ENCODE measurements at places on chromosomes 13 and 19.

DNA sequence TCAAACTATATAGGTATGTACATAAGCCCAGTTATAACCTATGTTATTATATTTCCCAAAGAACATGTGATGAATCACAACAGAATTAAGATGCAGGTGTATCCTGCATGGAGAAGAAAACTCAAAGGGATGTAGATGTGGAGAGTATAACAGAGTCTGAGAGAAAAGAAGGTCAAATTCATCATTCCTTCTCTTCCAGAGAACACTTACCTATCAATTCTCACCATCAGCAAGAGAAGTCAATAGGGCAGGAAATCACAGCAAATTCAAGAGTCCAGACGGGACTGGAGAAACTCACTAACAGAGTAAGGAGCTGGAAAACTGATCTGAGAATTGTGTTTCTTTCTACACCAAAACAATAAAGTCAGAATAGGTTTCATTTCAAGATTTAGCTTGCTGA, 28.4 kb downstream of the DIAPH3 start:
- no peak for DNase-seq

DNA sequence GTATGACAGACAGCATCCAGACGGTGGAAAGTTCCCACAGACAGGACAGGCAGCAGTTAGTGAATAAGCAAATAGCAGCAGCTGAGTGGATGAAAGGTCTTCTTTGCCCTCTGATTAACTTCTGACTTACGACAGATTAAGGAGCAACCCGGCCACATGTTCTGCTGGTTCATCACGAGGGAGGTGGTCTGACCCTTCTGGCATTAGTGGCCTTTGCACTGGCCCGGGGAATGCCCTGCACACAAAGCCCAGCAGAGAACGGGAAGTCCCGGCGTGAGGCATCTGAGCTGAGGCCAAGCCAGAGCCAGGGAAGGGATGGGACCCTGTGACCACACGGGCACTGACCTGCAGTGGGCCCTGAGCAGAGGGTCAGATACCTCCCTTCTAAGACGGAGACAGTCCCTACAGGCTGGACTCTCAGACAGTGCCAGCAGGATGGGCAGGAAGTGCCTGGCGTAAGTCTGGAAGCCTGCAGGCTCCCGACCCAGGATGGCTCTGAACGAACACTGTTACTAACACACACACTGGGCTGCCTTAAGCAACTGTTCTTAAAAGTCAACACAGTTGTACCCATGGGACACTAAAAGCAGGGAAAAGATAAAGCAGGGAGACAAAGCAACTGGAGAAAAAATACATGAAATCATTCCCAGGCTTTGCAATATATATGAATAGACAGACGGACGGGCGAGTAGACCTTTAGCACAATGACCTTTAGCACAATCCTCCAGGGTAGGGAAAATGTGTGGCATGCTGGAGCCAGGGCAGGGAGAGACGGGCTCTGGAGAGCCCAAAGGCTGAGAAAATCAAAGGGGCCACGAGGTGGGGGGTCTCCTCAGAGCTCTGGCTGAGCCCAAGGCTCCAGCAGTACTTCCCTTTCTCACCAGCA, 6.3 kb downstream of the C19orf12 start:
- DNase-seq, result no peak

DNA sequence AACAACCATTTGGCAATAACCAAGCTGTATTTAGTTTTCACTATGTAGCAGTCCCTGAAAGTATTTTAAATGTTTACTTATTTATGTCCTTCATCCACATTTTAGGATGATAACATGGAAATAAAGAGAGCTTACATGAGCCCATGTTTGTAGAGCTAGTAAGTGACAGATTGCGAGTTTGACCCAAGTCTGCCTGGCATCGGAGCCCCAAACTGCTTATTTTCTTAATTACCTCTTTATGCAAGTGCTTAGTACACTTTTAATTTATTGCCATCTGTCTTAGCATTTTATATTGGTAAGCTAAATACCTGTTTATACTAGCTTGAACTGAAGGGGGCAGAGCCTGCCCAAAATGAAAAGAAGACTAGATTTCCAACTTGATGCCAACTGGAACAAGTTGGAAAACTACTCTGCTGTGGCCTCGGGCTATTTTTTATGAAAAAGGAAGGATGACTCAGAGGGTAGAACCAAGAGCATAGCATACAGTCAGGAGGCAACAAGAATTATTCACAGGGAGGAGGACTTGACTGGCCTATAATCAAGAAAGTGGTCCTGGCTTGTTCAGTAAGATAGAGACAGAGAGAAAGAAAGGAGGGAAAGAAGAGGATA, 150.2 kb downstream of the NDFIP2 start:
- no peak for DNase-seq

DNA sequence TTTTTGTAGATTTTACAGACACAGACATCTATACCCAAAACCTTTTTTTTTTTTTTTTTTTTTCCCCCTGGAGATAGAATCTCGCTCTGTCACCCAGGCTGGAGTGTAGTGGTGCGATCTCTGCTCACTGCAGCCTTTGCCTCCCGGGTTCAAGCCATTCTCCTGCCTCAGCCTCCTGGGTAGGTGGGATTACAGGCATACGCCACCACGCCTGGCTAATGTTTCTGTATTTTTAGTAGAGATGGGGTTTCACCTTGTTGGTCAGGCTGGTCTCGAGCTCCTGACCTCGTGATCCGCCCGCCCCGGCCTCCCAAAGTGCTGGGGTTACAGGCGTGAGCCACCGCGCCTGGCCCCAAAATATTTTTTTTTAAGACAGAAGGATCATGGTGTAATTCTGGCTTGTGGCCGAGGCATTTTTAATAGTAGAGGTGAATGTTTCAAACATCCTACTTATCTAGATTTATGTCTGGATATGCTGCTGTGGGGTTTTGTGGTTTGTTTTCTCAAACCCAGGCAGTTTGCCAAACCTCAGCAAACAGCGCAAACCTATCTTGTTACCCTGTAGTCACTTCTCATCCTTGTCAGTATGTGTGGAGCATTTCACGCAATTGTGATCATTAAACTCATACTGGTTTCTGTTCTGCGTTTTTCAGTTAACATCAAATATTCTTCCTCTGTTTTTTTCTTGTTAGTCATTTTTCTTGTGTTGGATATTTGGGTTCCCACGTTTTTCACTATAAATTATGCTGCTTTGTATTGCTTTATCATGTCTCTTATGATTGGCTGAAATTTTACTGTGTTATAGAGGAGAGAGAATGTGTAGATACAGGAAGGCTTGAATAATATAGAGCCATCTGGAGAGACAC, 36.2 kb upstream of the GARRE1 start:
- peak; percentile 91 for DNase-seq

DNA sequence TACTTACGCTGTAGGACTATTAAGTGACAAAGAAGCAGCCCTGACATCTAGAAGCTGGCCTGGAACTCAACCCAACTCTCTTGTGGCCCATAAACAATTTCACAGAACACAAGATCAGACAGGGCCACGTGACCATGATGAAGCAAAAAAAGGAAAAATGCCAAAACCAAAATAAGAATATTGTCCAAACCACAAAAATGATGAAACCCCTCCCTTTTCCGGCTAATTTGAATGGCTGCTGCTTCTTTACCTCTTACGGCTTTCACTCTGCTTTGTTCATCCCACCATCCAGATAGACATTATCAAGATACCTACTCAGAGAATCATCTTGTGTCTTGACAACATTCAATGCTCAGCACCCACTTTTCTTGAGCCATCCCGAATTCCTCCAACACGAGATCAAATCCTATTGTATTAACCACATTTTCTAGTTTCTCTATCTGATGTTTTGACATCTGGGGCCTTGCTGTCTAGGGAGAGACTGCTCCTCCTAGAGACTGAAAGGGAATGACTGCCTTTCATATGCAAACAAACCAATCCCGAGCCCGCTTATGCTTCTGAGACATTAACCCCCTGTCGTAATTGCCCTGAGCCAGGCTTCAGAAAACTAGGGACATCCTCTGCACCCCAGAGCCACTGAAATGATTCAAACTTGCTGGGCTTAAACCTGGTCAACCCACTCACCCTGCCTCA, 186.3 kb downstream of the TDRD3 start:
- DNase-seq, result no peak

DNA sequence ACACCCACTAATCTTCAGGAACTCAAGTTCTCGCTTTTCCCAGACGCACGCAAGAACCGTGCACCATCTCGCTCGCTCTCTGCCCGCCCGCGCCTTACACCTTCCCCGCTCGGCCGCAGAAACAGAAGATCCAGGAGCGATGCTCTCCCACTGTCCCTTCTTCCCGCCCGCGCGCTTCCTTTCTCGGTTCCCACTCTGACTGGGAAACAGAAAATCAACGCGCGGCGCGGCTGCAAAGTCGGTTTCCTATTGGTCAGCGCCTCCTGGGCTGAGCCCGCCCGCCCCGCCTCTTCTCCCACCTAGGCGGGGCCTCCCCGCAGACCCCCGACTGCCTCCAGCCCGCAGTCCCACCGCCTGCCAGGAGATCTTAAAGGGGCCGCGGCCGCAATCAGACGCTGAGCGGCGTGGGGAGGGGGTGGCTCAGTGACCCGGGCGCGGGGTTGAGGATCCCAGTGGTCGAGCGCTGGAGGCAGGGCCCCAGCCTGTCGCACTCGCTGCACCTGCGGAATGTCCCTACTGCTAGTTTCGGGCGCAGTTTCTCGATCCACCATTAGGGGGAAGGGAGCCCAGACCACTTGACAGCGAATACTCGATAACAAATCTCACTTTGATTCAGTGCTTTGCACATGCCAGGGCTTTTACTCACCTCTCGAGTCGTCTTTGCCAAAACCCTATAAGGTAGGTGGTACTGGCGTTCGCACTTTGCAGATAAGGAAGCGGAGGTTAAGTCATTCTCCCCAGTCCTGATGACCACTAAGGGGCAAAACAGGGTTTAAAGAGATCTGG, 700 bp upstream of the SLC25A23 start:
- DNase-seq, result peak; percentile 95

DNA sequence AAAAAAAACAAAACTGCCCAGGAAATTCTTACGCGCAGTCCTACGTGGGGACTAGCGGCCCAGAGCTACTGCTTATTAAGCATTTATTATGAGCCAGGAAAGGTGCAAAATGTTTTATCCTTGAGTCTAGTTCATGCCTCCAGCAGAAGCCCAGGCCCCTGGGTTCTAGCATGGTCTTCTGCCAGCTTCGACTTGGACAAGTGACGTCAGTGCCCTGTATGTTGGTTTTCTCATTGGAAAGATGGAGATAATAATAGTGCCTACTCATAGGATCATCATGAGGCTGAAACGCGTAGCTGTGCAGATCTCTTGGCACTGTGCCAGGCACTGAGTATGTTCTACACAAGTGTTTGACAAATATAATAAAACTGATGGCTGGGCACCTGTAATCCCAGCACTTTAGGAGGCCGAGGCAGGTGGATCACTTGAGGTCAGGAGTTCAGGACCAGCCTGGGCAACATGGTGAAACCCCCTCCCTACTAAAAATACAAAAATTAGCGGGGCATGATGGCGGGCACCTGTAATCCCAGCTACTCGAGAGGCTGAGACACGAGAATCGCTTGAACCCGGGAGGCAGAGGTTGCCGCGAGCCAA, 12.4 kb upstream of the SULT2B1 start:
- no peak for DNase-seq

- DNase-seq, result no peak
Measured at GRCh38 chr19:14559916-14560775, 11.7 kb downstream of the NDUFB7 start.

DNA sequence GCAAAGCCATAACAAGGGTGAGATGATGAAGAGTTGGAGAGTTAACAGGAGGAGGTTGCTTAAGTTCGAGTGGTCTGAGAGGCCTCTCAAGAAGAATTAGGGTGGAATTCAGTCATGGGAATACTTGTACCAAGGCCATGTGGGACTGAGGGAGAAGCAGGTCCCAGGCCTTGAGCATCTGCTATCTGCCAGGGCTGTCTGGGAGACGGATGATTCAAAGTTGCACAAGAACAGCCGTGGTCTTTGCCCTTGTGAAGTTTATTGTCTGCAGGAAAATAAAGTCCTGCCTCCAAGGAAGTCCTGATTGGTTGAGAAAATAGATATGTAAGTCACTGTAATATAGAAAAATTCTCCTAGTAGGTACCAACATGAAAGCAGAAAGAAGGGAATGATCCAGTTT, 178.8 kb upstream of the RFC3 start:
- no peak for DNase-seq

GRCh38 chr13:86282442-86282841, 483.2 kb upstream of the SLITRK6 start:
- no peak for DNase-seq

DNA sequence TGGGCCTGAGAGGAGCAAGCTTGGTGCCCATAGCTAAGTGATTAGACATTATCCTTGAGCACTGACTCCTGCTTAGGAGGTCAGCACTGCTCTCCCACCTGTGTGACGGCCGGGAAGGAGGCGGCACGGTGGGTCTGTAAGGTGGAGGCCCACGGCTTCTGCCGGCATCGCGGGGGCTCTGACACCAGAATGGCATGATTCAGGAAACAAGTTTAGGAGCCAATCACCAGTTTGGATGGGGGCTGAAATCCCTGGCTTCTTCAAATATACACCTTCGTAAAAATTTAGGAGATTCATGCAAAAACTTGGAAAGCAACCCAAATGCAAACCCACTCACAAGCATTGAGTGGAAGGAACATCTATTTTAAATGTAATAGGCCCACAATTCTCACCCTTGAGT, 307.3 kb upstream of the TSHZ3 start:
- DNase-seq, result no peak

- DNase-seq, result no peak
Measured at GRCh38 chr13:93714171-93714570, 487.6 kb downstream of the GPC6 start.

DNA sequence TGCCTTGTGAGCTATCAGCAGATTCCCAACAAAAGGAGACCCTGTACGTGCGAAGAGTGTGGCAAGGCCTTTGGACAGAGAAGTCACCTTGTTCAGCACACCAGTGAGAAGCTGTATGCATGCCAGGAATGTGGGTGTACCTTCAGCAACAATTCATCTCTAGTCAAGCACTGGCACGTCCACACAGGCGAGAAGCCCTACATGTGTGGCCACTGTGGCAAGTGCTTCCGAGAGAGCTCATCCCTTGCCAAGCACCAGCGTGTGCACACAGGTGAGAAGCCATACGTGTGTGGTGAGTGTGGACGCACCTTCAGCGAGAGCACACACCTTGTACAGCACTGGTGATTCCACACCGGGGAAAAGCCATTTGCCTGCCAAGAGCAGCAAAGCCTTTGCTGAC, 7.6 kb upstream of the ZSCAN22 start:
- no peak for DNase-seq

GRCh38 chr19:51158474-51159129, 16.5 kb downstream of the SIGLEC7 start:
- peak; percentile 80 for DNase-seq

DNA sequence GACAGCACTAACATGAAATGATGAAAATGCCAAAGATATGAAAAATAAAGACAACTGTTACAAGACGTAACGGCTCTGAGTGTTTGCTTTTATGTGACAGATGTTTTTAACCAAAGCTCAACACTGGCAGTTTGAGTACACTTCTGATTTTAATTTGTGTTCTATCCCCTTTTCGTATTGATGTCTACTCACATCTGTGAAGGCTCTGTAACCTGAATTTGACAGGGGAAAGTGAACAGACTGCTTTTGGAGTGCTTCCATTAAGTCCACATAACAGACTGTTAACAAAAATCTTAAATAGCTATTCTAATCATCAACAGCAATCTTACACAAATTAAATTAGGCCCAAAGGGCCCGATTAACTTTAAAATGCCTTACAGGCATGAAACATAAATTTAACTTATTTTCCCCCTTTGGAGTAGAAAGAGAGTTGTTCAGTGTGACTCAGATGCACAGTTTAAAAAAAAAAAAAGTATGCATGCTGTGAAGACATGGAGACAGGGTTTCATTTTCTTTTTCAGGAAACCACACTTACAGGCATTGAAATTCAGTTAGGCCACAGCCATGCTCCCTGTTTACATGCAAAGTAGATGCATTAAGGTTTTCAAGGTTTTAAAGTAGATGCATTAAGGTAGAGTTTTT, 16.3 kb upstream of the RNASEH2B start:
- DNase-seq, result no peak

Measured in CD4-positive, alpha-beta T cell (primary cell).